Activated CD4-positive, alpha-beta T cell treated with anti-CD3 and anti-CD28 coated beads, Interleukin-2, amount 10 ng/mL, durations not matched to agents 24 days and 14 days (primary cell): ENCODE measurements at places on chromosomes 7 and 10. TPM values are rescaled to one million over a fixed set of nuclear protein-coding genes. Genes with fewer than 3 reads are reported as not detected.

DNA sequence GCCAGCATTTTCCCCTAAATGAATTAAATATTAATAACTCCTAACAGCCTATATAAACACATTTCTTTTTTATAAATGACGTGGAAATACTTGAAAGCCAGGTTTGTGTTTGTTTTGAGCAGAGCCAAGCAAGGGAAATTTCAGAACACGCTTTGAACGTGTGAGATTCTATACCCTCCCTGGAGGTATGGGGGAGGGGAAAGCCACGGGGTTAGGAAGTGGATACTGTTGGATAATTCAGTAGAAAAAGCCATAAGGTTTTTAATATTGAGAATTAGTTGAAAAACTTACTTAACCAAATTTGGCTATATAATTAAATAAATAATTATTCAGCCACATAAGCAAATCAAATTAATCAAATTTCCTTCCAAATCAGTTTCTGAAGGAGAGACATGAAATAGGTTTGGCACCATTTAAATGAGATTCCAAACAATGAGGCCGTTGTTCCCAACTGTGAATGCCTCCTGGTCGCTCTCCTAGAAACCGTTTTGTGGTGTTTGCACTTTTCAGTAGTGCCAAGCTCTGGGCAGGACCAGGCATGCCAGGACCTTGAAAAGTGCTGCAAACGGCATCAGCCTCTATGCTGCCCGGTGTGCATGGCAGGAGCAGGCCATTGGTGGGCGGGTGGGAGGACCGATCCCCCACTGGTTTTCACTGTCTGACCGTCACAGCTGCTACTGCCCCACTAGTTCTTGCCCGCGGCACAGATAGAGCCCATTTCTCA lies 88.1 kb downstream of the SEPTIN14 start:
- no peak for DNase-seq

- peak; percentile 24 for DNase-seq
Measured at GRCh38 chr10:42578019-42578418, 60.4 kb downstream of the ZNF33B start.

- no peak for DNase-seq
Measured at GRCh38 chr7:71484380-71484779, 352.4 kb downstream of the GALNT17 start.

GRCh38 chr10:119211176-119211575 lies 3.8 kb downstream of the GRK5 start:
- DNase-seq, result no peak

The PTPRZ1 gene
- total RNA-seq, result not detected in 2 replicates

GRCh38 chr10:93434991-93435491 lies 47.1 kb downstream of the MYOF start:
- DNase-seq, result no peak
